Vagina (tissue), 2 donors: ENCODE measurements at places on chromosomes 12 and 14. TPM values are rescaled to one million over a fixed set of nuclear protein-coding genes. Genes with fewer than 3 reads are reported as not detected.

Gene PAX9
- 1.5 TPM for total RNA-seq

Gene PLEK2
- total RNA-seq, result 4.4 TPM

Gene TAS2R30
- total RNA-seq, result 15.7 TPM

GRCh38 chr14:22820731-22821130 is 5.5 kb upstream of the SLC7A7 start:
- DNase-seq, result no peak
- no peaks in the 10 kb centered on the region for H3K27me3 ChIP-seq
- no peak overlapping the region for H3K4me3 ChIP-seq
- H3K36me3 ChIP-seq, result no peaks in the 10 kb centered on the region
- H3K4me1 ChIP-seq, result peaks cover 14% of the 10 kb centered on the region

- no peak for DNase-seq
- no peaks in the 10 kb centered on the region for H3K27me3 ChIP-seq
- H3K27ac ChIP-seq, result no peak overlapping the region
- H3K4me3 ChIP-seq, result no peak overlapping the region
- peaks cover 28% of the 10 kb centered on the region for H3K4me1 ChIP-seq
- H3K36me3 ChIP-seq, result no peaks in the 10 kb centered on the region
Observed at GRCh38 chr14:91128699-91129098, 14.8 kb downstream of the DGLUCY start.

DNA sequence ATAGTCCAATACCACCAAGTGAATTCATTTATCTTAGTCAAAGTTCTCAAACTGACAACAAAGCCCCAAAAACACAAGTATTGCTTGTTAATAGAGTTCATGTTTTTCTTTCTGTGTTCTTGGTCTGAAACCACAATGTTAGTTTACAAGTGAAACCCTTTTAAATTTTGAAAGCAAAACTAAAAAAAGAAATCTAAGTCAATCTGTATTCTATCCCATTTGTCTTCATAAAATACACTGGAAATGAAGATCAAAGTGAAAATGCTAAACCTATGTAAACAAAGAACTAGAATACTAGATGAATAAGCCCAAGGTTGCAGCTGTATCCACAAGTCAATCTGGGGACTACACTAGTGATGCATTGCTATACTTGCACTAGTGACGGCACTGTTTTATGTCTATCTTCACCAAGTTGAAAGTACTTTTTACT is 10.4 kb downstream of the MAP4K5 start:
- no peaks in the 10 kb centered on the region for H3K36me3 ChIP-seq
- peak overlapping the region; percentile 49 for H3K27ac ChIP-seq
- DNase-seq, result no peak
- H3K27me3 ChIP-seq, result no peaks in the 10 kb centered on the region
- H3K4me1 ChIP-seq, result peaks cover 90% of the 10 kb centered on the region

GRCh38 chr12:27635349-27635972 is 60.8 kb upstream of the REP15 start:
- H3K4me3 ChIP-seq, result no peak overlapping the region
- no peak for DNase-seq
- no peaks in the 10 kb centered on the region for H3K36me3 ChIP-seq
- H3K4me1 ChIP-seq, result no peaks in the 10 kb centered on the region
- no peaks in the 10 kb centered on the region for H3K27me3 ChIP-seq

DNA sequence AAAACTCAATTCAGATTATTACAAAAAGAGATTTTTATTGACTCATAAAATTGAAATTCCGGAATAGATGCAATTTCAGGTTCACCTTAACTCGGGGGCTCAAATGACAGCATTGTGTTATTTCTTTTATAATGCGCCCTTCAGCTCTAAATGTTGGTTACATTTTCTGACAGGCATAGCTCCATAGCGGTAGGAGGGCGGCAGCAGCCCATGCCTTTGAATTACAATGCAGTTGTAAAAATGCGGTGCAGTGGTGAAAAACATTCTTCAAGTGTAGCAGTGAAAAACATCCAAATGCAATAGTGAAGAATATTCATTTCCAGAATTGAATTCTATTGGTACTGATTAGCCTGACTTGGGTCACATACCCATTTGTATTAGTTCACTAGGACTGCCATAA is 215.3 kb upstream of the PKP2 start:
- H3K27me3 ChIP-seq, result no peaks in the 10 kb centered on the region
- no peak overlapping the region for H3K4me3 ChIP-seq
- DNase-seq, result no peak
- H3K36me3 ChIP-seq, result no peaks in the 10 kb centered on the region
- no peaks in the 10 kb centered on the region for H3K4me1 ChIP-seq
- H3K27ac ChIP-seq, result no peak overlapping the region
